Activated CD4-positive, alpha-beta T cell treated with anti-CD3 and anti-CD28 coated beads, Interleukin-2, amount 50 U/mL, for 1 hour (primary cell): ENCODE measurements at places on chromosomes 1 and 21.

- no peak for DNase-seq
Measured at GRCh38 chr1:228076796-228077430, 5.6 kb upstream of the ARF1 start.

DNA sequence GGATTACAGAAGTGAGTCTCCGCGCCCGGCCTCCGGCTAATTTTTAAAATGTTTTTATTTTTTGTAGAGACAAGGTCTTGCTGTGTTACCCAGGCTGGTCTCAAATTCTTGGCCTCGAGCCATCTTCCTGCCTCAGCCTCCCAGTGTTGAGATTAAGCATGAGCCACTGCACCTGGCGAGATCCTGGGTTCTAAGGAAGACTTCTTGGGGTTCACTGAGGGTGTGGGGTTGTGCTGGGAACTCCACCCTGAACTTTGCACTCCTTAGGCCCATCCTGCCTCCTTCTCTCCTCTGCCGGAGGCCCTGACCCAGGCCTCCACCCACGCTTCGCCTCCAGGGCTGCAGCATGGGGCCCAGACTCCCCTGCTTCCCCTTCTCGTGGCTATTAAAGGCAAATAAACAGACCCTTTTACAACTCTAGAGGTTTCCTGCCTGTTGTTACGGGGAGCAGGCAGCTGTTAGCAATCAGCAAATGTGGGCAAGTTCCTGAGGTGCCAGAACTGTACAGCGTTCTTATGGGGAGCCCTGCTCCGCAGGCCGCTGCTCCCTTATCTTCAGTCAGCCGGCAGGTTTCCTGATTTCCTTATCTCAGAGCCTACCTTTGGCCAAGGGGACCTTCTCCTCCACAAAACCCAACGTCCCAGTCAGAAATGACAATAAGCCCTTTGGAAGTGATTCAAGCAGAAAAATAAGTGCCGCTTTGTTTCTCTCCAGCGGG lies 41.0 kb upstream of the LIN9 start:
- no peak for DNase-seq

DNA sequence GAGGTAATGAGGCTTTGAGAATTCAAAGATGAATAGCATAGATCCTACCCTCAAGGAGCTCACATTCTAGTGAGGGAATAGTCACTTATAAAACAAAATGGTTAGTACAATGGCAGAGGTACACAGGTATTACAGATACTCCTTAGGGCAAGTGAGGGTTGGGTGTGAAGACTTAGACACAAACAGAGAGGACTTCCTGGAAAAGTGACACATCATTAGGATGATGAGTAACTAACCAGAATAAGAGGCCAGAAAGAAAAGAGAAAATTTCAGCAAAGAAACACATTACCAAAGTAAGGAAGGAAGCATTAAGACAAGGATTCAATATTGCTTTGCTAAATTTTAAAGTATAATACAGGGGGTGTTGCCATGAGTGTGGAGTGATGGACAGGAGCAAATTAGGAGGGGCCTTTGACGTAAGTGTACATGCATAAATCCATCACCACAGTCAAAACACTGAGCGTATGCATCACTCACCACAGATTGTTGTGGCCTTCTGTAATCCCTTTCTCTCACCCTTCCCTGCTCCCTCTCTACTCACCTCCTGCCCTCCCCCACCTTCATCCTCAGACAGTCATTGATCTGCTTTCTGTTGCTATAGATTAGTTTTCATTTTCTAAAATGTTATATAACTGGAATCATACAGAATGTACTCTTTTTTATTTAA lies 7.9 kb downstream of the CD53 start:
- DNase-seq = no peak

- DNase-seq = no peak
Measured at GRCh38 chr1:208942394-208943130, 641.0 kb upstream of the CAMK1G start.

GRCh38 chr1:116951200-116951935 lies 41.7 kb downstream of the PTGFRN start:
- DNase-seq = no peak

GRCh38 chr1:183238071-183238470 lies 52.0 kb downstream of the LAMC2 start:
- no peak for DNase-seq

GRCh38 chr1:115694805-115695204 lies 53.0 kb downstream of the VANGL1 start:
- no peak for DNase-seq

- no peak for DNase-seq
Measured at GRCh38 chr1:219189021-219189824, 15.5 kb downstream of the LYPLAL1 start.

DNA sequence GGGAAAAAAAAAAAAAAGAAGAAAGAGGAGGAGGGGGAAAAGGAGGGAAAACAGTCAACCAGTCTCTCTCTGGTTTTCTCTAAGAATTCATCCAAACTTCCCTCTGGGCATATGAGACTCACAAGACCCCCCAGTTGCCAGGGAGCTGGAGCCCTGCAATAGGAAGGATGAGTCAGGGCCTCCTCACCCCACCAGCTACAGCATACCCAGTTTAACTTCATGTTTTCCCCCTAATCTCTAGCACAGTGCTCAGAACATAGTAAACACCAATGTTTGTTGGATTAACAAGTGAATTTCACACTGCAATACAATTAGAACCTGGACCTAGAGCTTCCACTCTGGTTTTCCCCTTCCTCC lies 7.8 kb downstream of the F11R start:
- no peak for DNase-seq

GRCh38 chr1:211912038-211912437 lies 81.5 kb upstream of the LPGAT1 start:
- DNase-seq = no peak

- DNase-seq = no peak
Measured at GRCh38 chr1:220703305-220703704, 13.1 kb downstream of the C1orf115 start.

DNA sequence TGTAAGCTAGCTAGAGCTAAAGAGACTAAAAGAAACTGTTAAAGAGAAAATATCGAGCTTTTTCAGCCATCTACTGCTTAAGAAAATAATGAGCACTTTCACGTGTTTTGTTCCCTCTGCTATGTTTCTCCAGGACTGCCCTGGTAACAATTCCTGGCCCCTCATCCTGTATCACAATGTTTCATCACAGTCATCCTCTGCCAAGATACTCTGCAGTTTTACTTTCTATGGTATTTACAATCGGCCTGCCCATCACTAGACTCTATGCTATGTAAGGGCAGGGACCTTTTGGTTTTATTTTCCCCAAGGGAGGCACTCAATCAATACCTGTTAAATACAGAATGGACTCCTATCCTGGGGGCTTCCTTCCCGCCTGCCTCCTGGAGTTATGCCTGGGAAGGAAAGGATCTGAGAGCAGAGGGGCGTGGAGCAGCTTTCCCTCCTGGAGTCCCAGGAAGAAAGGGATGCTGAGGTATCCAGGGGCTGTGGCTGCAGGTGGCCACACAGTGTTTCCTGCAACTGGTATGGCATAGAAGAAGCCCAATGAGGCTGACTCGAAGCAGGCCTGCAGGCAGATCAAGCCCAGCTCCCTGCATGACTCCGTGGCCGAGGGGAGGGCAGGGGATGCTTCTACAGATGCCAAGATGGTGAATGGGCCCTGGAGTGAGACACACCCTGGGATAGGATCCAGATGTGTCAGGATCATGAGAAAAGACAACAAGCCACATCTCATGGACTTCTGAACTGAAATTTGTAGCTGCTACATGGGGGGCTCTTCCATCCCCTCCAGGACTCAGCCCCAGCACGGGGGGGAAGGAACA lies 52.9 kb downstream of the MATN1 start:
- DNase-seq = no peak

DNA sequence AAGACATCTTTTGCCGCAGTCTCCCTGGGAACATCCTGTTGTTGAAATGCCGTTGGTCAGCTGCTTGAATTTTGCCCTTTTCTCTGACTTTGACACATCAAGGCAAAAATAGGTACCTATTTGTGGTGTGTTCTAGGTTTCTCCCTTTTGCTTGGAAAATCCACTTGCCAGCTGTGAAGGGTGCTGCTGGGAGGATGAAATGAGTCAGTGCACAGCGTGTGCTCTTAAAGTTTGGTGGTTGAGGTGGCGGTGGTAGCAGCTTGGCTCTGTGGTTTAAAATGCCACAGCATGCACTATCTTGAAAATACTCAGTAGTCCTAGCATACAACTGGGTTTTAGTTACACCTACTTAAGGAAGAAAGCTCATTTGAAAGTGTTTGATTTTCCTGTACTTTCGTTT lies 183.8 kb downstream of the DHRS3 start:
- DNase-seq = peak; percentile 46
